ENCODE measurements at places on chromosomes 2 and 18. TPM values are rescaled to one million over a fixed set of nuclear protein-coding genes. Genes with fewer than 3 reads are reported as not detected.
A peak's percentile ranks its signal among the peaks of the same experiment; 100 is the strongest.

- no peak for DNase-seq
Observed at GRCh38 chr18:74281980-74282754, 9.6 kb downstream of the CYB5A start.

DNA sequence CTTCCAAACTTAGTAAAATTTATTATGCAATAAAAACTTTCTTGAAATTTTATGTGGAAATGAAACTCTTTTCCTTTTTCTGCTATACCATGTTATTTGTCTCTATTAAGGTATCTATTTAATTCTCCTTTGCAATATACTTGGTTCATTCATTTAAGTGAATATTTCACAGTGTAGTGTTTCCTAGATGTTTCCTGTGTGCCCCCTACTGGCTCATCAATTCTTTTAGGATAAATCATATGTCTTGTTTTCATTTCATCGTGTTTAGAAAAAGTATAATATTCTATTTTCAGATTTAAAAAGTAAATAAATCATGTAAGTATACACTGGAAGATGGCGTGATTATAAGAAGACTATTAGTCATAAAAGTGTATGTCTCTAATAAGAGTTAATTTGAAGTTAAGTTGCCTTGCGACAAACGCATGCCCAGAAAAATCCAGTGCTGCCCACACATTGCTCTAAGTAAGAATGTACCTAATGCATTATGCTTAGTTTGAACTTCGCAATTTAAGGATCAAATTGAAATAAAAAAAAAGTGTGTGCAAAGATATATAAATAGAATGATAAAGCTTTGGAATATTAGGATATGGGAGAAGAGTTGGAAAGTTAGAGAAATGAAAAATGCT is 525.4 kb downstream of the KCNJ3 start:
- DNase-seq: no peak

- DNase-seq: no peak
Observed at GRCh38 chr2:113361051-113361450, 76.4 kb upstream of the ZNG1B start.

GRCh38 chr2:48248251-48248933 is 281.6 kb upstream of the STON1 start:
- no peak for DNase-seq

The LINC00305 gene
- total RNA-seq: not detected

The PSMD14 gene
- total RNA-seq: 36.2 TPM

The SPEG gene
- total RNA-seq: 80.5 TPM

The REG3A gene
- 2.9 TPM for total RNA-seq

DNA sequence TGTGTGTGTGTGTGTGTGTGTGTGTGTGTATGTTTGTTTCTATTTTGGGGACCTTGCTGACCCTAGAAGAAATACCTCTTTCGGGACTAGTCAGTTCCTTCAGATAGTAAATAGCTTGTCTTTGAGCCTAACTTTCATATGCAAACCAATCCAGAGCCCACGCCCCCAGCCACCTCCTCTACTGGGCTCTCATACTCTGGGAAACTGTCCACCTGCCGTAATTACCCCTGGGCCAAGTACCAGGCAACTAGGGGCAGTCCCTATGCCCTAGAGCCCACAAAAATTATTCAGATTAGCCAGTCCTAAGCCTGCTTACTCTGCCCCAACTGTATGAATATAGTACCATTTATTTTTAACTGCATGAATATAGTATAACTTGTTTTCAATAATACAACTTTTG is 970.4 kb downstream of the EPHA4 start:
- DNase-seq: no peak

- DNase-seq: no peak
Observed at GRCh38 chr18:61574665-61575064, 241.4 kb downstream of the CDH20 start.

- no peak for DNase-seq
Observed at GRCh38 chr2:73906847-73907505, 14.2 kb downstream of the ACTG2 start.

GRCh38 chr2:27959496-27959895 is 69.0 kb downstream of the BABAM2 start:
- DNase-seq: peak; percentile 71

The ZAP70 gene
- 12.6 TPM for total RNA-seq

The IL36A gene
- total RNA-seq: not detected

- no peak for DNase-seq
Observed at GRCh38 chr2:166451468-166451867, 42.6 kb downstream of the SCN7A start.

- no peak for DNase-seq
Observed at GRCh38 chr18:52312346-52312745, 27.7 kb upstream of the DCC start.

The PARD3B gene
- 28.0 TPM for total RNA-seq

The CASP10 gene
- 18.9 TPM for total RNA-seq

DNA sequence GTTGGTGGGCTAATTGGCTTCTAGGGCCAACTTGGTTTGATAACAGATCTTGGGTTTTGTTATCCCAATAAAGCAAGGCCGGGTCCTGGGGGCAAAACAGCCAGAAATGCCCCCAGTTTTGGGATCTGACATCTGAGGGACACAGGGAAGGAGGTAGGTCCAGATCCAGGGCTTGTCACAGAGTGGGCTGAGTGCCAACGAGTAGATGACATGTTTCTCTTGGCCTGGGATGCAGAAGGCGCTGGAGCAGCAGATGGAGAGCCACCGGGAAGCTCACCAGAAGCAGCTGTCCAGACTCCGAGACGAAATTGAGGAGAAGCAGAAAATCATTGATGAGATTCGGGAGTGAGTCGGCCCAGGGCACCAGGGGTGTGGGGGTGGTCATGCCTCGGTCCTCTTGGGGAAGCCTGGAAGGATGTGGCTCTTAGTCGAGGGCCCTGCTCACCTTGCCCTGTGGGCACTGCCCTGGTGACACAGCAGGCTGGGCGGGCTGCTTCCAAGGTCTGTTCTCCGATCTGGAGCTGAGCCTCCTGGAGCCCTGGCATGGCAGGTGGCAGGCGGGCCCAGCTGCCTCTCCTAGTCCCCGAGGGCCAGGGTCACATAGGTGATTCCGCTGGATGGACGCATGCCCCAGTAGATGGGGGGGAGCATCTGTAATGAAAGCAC is 40.2 kb upstream of the LYPD6B start:
- DNase-seq: no peak

GRCh38 chr18:48594471-48595094 is 55.8 kb downstream of the CTIF start:
- no peak for DNase-seq

DNA sequence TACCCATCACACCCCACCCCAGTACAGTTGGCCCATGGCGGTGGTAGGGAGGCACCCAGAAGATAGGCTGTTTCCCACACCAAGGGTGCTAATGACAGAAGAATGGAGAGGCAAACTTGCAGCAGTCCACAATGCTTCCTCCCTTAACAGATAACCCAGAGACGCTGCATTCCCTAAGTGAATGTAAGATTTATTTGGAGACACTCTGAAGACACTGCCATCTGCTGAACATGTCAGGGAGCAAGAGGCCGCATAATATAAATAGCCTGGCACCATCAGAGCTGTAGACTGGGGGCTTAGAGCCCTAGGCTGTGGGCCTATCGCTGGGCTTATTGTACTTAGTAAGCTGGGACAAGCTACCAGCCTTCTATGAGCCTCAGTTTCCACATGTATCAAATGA is 2.2 kb upstream of the IWS1 start:
- no peak for DNase-seq

DNA sequence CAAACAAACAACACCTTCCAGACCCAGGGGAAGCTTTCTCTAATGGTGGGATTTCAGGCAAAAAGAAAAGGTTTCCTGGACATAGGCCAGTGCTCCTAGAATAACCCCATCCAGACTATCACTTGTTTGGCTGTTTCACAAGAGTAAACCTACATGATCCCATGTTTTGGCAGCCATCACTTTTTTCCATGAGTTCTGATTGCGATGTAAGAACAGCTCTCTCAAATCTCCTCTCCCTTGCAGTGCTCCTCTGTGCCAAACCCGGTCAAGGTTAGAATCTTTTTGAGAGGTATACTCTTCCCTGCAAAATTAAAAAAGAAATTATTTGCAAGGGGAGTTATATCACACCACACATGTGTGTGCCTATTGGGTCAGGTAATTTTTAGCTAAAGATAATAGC is 11.9 kb downstream of the GRP start:
- DNase-seq: no peak

DNA sequence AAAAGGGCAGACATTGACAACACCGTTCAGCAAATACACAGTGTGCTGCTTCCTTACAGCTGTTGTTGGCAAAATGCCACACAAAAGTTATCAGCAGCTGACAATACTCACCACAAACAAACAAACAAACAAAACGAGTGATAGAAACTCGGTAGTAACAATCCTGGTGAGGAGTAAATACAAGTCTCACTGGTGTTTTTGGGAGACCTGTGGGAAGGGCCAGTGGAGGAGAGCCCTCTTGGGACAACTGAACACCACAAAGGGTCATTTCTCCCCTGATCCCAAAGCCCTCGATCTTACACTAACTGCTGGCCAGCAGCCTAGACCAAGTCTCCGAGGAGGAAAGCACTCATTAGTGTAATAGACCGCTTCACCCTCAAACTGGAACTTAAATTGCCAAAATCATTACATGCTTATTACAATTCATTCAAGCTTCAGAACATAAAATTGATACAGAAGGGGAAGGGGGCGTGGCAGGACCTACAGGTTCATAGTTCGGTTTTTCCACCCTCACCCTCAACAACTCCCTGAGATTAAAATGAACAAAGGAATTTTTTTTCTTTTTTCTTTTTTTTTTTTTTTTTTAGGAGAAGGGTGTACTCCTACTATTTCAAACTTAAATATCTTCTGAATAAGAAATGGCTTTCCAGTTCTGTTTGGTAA is 5.0 kb downstream of the AP1S3 start:
- no peak for DNase-seq

DNA sequence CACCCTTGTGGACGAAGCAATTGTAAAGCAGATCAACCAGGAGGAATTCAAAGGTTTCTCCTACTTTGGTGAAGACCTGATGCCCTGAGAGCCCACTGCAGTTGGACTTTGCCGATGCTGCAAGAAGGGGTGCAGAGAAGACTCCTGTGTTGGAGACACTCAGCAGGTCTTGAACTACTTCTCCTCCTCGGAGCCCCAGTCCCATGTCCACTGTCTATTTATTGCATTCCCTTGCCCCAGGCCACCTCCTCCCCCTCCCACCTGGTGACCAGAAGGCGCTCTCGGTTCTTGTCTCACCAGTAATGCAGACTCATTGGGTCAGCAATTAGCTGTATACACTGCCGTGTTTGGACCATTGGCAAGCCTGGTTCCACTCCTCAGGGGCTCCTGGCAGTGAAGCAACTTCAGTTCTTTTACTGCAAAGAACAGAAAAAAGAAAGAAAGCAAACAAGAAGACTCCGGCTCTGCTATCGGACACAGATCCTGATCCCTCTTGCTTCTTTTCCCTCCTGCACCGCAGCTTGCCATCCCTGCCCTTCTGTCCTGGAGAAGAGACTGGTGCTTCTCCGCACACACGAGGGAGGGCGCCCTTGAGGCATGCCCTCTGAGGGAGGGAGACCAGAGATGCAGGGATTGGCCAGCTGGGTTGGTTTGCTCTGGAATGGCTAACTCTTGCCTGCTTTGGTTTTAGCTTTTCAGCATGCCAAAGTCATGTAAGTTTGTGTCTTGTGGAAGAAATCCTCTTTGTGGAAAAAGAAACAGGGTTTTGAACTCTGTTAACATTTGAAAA is 112.2 kb upstream of the EPAS1 start:
- no peak for DNase-seq

The LAMA3 gene
- 25.5 TPM for total RNA-seq

DNA sequence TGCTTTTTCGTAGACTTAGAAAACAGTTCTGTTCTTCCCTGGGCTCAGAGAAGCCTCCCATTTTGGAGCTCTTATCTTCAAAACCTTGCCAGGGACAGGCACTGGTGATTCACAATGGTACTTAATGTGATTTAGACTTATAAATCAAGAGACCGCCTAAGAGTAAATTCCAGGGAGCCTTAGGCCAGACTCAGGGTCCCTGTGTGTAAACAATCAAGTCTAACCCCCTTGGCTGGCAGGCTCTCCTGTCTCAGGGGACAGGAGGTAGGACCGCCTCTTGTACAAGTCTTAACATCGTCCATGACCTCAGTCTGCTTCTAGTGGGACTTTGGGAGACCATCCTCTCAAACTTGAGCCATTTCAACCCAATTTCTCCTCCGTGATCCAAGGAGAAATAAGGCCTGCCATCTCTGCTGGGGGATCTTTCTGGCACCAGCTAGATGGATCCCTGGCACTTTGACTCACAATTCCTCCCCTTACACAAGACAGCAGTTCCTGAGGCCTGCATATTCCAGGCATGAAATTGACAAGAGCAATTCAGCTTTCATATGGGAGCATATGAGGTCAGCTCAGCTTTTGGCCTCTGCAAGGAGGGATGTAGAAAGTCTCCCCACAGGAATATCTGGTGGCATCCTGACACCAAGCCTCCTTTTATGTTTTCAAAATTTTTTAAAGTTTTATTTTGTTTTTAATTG is 487.0 kb downstream of the TNS1 start:
- DNase-seq: no peak

The AQP12B gene
- not detected for total RNA-seq

The PLA2R1 gene
- total RNA-seq: 45.0 TPM

The RBM43 gene
- 8.8 TPM for total RNA-seq

DNA sequence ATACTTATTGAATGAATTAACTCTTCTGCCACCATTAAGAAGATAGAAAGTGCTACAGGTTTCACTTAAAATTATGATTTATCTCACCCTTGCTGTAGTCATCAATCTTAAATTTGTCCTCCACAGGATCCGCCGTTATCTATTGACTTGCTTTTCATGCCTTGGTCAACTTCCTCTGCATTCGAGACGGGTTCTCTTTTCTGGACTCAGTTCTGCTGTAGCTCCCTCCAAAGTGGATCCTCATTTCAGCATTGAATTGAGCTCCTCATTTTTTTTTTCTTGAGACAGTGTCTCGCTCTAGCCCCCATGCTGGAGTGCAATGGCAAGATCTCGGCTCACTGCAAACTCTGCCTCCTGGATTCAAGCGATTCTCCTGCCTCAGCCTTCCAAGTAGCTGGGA is 27.6 kb downstream of the INPP5D start:
- no peak for DNase-seq

The CD28 gene
- total RNA-seq: 1.6 TPM

- DNase-seq: no peak
Observed at GRCh38 chr18:5630900-5631413, 87.2 kb upstream of the EPB41L3 start.

DNA sequence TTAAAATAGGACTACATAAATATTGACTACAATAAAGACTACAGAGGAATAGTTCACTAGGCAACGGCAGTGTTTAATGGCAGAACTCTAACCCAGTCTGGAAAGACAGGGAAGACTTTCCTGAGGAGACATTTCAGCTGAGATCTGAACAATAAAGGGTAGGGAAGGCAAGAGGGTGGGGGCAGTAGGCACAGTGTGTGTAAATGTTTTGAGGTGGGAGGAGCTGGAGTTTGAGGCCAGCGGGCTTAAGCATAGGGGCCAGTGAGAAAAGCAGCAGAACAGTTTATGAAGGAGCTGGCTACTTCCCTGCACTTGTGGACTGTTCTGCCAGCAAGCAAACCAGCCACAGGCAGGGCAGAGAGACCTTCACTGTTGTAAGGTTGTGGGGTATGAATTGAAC is 76.6 kb upstream of the UGP2 start:
- DNase-seq: no peak

DNA sequence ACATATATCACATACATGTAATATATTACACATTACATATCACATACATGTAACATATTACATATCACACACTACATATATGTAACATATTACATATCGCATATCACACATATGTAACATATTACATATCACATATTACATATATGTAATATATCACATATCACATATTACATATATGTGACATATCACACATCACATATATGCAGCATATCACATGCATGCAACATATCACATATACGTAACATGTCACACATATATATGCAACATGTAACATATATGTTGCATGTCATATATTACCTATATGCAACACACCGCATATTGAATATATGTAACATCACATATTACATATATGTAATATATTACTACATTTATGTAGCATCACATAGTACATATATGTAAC is 211.2 kb downstream of the ARL6IP6 start:
- no peak for DNase-seq
